Stimulated activated CD8-positive, alpha-beta memory T cell treated with anti-CD3 and anti-CD28 coated beads, Interleukin-7, amount 100 ng/mL, for 1 hour (primary cell): ENCODE measurements at places on chromosomes 5 and 9.

- no peak for DNase-seq
Observed at GRCh38 chr9:115591584-115591984, 473.6 kb upstream of the TNC start.

GRCh38 chr9:89461265-89461664, 36.6 kb downstream of the SEMA4D start:
- no peak for DNase-seq

DNA sequence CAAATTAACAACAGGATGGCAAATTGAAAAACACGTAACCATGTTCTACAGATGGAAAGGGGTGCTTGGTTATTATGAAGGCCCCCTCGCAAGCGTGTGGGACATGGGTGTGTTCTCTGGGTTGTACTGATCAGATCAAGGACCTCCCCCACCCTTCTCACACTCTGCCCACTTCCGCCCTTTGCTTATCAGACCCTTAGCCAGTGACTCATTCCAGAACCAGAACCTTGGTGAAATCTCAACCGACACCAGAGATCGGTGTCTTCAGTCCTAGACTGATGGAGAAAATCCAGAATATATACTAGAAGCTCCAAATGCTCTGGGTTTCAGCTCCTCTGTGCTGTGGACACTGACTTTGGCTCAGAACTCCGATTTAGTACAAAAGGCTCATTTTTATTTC, 64.9 kb downstream of the PTTG1 start:
- no peak for DNase-seq

- DNase-seq = no peak
Observed at GRCh38 chr5:75521195-75521594, 9.5 kb downstream of the POLK start.

- DNase-seq = no peak
Observed at GRCh38 chr5:179119415-179120170, 59.4 kb downstream of the ZNF354C start.

GRCh38 chr9:131736431-131736830, 3.4 kb downstream of the RAPGEF1 start:
- DNase-seq = no peak

- no peak for DNase-seq
Observed at GRCh38 chr5:180736536-180736935, 3.3 kb downstream of the OR2Y1 start.

- no peak for DNase-seq
Observed at GRCh38 chr5:146001544-146002190, 65.3 kb downstream of the SH3RF2 start.

GRCh38 chr9:96420468-96421219, 2.5 kb upstream of the ZNF367 start:
- no peak for DNase-seq

DNA sequence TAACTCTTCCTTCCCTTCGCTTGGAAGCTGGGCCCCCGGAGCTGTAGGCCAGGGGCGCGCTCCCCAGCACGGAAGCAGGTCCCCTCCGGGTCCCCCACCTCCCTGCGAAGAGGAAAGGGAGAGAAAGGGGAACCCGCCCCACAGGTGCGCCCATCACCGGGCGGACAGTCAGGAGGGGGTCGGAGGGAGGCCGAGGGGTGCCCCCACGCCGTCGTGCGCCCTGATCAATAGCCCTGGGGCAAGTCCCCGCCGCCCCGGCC, 793 bp downstream of the AGPAT2 start:
- DNase-seq = no peak

DNA sequence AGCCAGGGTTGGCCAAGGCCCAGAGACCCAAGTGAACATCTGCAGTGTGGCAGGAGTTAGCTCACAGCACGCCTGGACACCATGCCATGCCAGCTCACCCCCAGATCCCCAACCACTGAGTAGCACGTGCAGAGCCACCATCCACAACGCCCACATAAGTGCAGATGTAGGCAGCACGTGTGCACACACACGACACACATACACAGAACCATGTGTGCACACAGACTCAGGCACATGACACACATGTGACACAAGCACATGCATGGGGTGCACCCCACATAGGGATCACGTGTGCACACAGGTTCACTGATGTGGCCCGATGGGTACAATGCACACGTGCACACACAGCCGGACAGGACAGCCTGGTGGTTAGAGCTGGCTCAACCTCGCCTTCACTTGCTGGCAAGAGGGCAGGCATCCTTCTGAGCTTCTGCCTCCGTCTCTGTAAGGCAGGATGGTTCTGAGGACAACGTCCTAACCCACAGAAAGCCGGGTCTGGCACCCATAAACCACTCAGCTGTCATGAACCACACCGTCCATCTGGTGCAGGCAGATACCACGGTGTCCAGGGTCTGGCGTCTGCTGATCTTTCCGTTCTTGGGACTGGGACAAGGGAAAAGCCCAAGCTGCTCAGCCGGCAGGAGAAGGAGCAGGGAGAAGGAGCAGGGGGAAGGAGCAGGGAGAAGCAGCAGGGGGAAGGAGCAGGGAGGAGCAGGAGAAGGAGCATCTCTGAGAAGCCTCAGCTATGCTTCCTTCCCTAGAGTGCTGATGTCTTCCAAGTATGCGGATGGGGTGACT, 12.0 kb downstream of the LRRC26 start:
- DNase-seq = no peak

GRCh38 chr5:11504886-11505193, 399.4 kb downstream of the CTNND2 start:
- no peak for DNase-seq
